Globus pallidus (tissue), 1 donor: ENCODE measurements at places on chromosomes 7 and 10.

- no peak for DNase-seq
Observed at GRCh38 chr10:110421512-110422138, 76.1 kb upstream of the DUSP5 start.

DNA sequence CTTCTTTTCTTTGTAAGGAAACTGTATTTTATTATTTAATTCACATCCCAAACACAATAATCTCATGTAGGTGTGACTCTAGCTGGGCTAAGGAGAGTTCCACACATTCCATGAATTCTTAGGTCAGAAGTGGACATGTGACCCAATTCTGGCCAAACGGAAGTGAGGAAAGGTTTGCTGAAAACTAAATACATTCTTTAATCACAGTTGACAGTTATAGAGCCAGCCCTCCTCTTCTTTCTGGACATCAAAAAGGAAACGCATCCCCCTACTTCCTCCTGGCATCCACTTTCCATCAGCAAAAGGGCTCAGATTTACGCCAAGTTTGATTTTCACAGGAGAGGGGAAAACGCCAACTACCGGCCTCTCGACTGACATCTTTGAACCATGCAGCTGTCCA, 774.4 kb upstream of the POM121L12 start:
- no peak for DNase-seq

- DNase-seq = no peak
Observed at GRCh38 chr10:49260644-49261296, 38.2 kb upstream of the C10orf71 start.

- DNase-seq = no peak
Observed at GRCh38 chr10:17423632-17424186, 30.7 kb downstream of the ST8SIA6 start.

GRCh38 chr7:112898432-112899290, 108.5 kb upstream of the TMEM168 start:
- peak; percentile 16 for DNase-seq
